ENCODE measurements at places on chromosomes 16 and 17.

DNA sequence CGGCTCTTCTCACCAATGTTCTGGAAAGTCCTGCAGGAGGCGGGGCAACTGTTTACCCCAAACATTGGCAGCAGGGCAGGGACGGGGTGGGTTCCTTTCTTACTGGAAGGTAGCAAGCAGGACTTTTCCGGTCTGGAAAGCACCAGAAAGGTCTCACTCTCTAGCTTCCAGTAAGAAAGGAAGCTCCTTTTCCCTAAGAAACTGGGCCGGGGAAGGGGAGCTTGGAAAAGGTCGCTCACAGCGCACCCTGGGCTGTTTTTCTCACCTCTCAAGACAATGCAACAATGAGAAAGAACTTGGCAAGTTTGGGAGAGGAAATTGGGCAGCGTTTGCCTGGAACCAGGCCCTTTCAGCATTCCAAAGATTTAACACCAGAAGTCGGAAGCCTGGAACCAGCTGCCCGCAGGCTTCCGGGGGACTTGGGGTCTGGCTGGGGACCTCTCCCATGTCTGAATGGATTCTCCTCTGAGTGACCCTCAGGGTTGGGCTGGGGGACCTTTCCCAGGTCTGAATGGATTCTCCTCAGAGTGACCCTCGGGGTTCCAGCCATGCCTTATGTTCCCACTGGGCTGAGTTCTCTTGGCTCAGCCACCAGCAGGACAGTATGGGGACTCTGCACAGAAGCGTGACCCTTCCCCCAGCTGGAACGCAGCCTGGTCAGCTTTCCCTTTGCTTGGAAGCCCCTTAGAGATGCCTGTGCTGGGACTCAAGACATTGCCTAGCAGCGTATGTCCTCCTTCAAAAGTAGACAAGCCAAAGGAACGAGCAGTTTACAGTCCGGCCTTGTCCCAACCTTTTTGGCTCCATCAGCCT lies 166.5 kb upstream of the PLCG2 start:
- DNase-seq: no peak

DNA sequence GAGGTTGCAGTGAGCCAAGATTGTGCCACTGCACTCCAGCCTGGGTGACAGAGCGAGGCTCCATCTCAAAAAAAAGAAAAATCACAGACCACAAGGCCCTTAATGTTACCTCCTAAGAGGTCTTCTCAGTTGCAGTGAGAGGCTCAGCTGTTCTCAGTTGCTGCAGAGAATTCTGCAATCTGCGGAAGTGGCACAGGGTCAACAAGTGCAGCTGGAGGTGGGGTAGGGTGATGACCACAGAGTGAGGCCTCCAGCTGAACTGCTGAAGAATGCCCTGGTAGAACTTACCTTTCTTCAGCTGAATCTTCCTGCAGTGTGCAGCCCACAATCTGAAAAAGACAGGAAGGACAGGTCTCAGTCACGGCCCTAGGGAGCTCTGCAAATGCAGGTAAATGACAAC lies 26.3 kb downstream of the CNTNAP1 start:
- no peak for DNase-seq

GRCh38 chr17:61201211-61201610 lies 198.4 kb upstream of the TBX2 start:
- no peak for DNase-seq

DNA sequence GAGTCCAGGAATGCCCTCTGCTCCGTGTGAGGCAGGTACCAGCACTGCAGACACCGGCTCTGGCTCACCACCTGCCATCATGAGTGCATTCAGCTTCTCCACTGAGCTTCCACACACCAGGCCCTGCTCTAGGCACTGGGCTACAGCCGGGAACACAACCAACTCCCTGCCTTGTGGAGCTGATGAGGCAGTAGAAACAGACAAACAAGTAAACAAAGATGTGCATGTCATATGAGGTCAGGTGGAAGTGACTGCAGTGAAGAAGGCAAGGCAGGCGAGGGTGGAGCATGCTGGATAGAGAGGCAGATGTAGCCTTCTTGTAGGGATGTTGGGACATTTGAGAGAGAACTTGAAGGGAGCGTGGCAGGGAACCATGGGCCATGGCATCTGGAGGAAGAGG lies 5.0 kb downstream of the NLRC5 start:
- DNase-seq: no peak

DNA sequence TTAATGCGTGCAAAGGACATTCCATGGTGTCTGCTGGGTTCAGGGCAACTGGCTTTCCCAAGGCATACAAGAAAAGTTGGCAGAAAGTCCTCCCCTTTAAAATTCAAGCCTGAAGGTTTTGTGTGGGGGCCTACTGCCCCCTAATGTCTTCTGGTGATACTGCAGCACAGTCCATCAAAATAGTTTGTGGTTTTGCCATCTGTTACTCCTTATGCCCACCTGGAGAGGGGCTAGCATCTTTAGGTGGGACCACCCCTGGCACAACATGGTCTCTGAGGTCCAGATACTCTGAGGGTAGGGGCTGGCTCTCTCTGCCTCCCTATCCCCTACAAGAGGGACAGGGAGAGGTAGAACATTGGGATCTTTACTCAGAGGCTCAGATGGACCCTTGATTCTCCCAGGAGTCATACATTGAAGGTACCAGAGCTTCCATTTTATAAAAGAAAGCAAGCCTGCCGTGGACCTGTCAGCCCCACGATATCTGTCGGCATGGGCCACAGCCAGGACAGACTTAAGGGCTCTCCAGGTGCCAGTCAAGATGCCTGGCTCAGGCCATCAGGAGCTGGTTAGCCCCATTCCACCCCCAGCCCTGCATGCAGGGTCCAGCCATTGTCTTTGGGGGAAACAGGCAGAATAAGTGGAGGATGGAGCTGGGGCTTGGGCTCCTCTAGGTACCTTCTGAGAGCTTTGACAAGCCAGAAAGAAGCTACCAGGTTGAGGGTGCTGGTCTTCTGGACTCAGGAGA lies 6.3 kb downstream of the ESRP2 start:
- DNase-seq: no peak

DNA sequence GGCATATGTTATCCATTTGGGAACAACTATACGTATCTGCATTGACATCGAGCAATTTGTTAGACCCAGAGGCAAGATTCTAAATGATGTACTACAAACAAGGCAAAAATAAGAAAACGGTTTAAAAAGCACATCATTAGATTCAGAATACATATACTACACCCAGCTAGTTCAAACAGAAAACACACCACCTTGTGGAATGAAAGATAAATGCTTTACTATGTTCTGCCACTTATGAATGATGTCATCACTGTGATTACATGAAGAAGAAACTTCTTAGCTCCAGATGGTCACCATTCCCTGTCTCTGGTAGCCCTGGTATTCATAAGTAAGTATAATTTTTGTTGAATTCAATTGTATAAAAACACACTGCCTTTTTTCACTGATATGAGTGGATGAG lies 7.8 kb downstream of the NACA2 start:
- DNase-seq: no peak

DNA sequence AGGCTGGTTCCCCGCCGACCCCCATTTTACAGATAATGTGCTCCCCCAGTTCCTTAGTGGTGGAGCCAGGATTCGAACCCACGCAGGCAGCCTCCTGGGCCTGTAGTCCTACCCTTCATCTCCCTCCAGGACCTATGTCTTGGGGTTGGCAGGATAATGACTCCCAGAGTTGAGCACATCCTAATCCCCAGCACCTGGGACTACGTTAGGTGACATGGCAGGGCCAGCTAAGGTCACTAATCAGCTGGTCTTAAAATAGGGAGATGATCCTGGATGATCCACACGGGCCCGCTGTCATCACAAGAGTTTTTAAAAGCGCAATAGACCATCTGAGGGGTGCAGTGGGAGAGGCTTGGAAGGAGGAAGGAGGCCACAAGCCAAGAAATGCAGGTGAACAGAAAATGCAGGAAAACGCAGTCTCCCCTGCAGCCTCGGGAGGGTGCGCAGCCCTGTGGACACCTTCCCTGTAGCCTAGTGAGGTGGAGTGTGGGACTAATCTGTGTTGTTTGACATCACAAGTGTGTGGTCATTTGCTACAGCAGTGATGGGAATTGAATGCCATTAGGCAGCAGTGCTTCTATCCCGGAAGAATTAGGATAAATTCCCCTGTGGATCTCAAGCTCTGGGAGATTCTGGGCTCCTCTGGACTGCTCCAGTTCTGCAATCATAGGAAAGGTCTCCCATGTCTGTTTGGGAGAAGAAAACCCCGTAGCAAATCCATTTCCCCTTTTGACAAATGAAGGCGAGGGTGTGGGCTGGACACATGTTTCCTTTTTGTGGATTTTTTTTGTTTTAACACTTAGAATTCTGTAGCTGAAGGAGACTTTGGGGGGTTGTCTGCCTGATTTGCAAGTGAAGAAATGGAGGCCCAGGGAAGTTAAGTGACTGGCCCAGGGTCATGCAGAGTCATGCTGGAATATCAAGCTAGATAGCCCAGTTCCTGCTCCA lies 297.7 kb downstream of the SEC14L1 start:
- DNase-seq: no peak

DNA sequence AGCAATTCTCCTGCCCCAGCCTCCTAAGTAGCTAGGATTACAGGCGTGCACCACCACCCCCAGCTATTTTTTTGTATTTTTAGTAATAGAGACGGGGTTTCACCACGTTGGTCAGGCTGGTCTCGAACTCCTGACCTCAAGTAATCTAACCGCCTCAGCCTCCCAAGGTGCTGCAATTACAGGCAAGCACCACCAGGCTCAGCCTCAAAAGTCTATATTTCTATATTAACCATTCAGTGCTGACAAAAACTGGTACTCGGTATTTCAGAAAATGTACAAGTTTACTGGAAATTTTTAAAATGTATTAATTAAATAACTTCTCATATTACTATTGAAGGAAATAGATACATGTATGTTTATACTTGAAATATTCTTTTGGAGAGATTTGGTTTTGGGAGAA lies 1.4 kb upstream of the HEXD start:
- DNase-seq: no peak

GRCh38 chr17:43615330-43616028 lies 46.2 kb downstream of the MEOX1 start:
- DNase-seq: no peak

- DNase-seq: no peak
Observed at GRCh38 chr17:31147507-31148202, 52.9 kb downstream of the NF1 start.

DNA sequence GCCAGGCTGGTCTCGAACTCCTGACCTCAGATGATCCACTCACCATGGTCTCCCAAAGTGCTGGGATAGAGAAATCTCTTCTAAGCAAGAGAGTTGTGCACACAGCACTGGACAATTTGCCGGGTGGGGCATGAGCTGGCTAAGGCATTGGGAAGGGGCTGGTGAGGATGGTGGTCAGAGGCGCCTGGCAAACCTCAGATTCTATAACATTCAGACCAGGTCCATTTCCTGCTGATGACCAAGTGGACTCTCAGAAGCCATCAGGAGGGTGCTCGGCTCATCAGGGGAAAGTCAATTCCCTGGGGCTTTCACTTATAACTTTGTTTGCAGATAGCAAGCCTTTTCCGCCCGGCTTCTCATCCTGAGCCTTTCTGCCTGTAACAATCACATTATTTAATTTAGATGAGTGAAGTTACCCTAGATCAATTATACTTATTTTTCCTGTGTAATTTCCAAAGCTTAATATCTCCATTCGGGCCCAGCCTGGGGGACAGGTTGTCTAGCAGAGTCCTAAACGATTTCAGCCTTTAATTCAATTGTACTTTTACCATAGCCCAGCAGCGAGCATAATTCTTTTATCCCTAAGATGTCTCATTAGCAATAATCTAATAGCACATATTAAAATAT lies 15.0 kb upstream of the SLC6A2 start:
- no peak for DNase-seq

DNA sequence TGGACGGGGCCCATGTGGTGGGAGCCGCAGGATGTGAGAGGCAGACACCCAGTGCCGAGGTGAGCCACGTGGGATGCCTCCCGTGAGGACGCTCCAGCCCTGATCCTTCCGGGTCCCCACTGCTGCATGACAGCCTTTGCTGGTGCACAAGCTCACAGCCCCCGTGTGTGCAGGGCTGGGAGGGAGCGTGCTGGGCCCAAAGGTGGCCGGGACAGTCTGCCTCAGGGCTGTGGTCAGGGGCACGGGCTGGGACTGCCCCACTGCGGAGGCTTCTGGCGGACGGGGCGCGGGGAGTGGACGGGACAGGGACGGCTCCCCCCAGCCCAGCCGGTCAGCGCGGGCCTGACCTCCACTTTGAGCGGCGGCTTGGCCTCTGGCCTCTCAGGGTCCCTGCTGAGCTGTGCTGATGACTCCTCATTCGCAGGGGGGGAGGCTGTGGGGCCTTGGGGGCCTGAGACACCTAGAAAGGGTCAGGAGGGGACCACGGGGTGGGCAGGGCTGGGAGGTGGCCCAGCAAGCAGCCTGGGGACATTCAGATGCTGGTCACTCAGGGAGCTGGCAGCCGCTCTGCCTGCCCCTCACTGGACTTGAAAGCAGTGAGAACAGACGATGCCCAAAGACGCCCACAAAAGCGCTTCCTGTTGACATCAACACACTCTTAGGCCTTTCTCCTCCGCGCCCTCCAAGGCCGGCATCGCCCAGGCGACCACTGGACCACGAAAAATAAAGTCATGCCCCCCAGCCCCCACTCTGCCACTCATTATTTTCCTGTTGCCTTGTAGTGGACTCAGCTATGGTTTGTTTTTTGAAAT lies 9.3 kb upstream of the METRNL start:
- DNase-seq: no peak

- no peak for DNase-seq
Observed at GRCh38 chr16:12462426-12463280, 341.0 kb downstream of the CPPED1 start.

DNA sequence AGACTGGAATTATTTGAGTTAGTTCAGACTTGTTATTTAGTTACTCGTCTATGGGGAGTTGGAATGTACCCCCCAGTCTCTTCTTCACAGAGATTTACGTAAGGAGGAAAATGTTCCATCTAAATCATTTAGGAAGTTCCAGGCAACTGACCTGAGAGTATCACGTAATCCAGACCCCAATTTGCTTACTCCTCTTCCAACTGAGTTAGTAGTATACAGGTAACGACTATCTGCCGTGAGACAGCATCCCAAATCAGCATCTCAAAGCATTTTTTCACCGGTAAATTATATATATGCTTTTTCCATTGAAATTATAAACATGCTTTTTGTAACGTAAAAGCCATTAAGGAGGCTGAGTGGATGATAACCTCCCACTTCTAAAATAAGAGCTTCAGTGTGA lies 214.3 kb upstream of the WSB1 start:
- no peak for DNase-seq

DNA sequence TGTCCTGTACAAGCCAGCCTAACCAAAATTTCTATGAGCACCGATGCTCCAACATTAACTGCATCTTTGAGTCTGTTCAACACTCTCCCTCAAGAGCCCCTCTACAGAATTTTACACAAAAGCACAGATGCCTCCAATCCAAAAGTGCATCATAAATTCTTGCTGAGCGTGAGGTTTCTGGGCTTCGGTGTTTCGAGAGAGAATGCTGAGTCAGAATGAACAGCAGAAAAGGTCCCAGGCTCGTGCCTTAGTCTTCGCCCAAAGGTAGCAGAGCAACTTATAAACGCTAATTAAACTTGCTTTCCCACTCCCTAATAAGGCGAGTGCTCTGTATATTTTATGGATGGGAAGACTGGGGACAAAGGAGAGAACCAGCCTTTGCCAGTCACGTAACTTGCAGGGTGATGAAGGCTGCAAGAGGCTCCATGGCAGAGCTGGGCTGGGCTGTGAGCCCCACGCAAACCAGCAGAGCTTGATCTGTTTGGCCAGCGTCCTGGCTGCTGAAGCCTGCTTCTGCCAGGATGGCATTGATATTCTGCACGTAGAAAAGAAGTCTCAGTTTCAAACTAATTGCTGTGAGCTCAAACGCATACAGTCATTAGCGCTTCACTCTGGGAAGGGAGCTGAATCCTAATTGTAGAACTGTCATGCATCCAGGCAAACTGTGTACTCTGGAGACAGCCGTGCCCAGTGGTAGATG lies 138.5 kb downstream of the DNAH9 start:
- no peak for DNase-seq
